Stimulated activated CD8-positive, alpha-beta memory T cell treated with anti-CD3 and anti-CD28 coated beads, Interleukin-15, amount 100 ng/mL, for 24 hours (primary cell): ENCODE measurements at places on chromosomes 4 and X.

DNA sequence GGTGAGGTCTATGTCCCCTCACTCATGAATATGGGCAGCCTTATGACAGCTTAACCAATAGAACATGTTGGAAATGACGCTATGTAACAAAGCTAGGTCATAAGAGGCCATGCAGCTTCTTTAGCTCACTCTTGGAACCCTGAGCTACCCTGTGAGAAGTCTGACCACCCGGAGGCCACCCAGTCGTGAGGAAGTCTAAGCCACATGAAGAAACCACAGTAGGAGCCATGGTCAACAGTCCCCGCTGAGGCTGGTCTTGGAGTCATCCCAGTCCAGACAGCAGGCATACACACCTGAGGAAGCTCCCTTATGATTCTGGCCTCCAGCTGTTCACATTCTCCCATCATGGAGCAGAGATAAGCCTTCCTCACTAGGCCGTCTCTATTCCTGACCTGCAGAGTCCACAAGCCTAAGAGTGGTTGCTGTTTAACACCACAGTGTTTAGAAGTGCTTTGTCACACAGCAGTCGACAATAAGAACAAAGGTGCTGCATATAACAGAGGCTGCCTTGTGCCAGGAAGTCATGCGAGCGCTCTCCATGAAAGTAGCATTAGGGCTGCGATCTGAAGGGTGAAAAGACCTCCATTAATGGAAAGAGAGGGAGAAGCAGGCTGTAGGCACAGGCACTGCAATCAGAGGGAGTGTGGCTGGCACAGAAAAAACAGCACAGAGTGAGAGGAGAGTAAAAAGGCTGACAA, 38.2 kb downstream of the TSPAN5 start:
- no peak for DNase-seq

- no peak for DNase-seq
Measured at GRCh38 chr4:182427554-182427953, 184.4 kb downstream of the TENM3 start.

- DNase-seq: no peak
Measured at GRCh38 chrX:40172401-40173142, 74.8 kb upstream of the BCOR start.

DNA sequence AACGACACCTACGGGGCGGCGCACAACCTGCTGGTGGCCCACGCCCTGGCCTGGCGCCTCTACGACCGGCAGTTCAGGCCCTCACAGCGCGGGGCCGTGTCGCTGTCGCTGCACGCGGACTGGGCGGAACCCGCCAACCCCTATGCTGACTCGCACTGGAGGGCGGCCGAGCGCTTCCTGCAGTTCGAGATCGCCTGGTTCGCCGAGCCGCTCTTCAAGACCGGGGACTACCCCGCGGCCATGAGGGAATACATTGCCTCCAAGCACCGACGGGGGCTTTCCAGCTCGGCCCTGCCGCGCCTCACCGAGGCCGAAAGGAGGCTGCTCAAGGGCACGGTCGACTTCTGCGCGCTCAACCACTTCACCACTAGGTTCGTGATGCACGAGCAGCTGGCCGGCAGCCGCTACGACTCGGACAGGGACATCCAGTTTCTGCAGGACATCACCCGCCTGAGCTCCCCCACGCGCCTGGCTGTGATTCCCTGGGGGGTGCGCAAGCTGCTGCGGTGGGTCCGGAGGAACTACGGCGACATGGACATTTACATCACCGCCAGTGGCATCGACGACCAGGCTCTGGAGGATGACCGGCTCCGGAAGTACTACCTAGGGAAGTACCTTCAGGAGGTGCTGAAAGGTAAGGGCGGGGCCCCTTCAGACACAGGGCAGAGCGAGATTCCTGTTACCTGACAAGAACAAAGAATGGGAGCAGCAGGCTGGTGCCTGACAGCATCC, 11.7 kb downstream of the RPL9 start:
- no peak for DNase-seq

- DNase-seq: no peak
Measured at GRCh38 chrX:129961180-129962083, 21.0 kb upstream of the BCORL1 start.

- DNase-seq: no peak
Measured at GRCh38 chr4:28879178-28879577, 1841.0 kb upstream of the PCDH7 start.

DNA sequence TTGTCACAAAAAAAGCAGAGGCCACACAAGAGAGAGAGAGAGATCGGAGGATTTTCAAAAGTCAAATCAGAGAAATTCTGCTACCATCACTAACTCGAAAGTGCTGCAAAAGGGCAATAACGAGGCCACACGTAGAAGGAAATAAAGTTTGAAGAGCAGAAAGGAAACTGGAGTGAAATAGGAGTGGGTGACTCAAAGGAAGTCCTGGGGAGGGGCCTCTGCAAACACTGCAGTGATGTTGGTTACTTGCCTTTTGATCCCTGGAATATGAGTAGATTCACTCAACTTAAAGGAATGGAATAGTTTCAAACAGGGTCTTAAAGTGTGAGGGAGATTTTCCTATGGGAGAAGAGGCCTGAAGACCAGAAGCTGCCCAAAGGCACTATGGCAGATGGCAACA, 663.4 kb upstream of the LCORL start:
- no peak for DNase-seq

DNA sequence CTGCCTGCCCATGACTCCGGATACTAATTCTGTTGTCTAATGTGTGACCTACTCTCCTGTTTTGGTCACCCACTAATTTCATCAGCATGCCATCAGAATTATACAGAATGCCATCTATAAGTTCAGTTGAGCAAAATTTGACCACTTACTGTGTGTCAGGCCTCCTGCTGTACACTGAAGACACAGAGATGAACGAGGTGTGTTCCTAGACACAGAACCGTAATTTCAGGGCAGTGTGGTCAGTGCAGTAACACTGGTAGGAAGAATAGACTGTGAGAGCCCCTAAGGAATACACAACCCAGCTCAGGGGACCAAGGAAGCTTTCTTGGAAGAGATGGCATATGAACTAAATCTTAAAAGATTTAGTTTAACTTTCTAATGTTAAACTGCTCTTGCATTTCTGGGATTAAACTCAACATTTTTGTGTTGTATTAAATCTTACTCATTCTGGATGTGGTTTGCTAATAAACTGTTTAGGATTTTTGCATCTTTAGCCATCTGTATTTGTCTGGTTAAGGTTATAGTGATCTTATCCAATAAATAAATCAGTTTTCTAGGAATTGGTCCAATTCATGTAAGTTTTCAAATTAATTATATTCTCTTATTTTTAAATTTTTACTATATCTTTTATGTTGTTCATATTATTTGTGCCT, 34.3 kb downstream of the KANTR start:
- no peak for DNase-seq

DNA sequence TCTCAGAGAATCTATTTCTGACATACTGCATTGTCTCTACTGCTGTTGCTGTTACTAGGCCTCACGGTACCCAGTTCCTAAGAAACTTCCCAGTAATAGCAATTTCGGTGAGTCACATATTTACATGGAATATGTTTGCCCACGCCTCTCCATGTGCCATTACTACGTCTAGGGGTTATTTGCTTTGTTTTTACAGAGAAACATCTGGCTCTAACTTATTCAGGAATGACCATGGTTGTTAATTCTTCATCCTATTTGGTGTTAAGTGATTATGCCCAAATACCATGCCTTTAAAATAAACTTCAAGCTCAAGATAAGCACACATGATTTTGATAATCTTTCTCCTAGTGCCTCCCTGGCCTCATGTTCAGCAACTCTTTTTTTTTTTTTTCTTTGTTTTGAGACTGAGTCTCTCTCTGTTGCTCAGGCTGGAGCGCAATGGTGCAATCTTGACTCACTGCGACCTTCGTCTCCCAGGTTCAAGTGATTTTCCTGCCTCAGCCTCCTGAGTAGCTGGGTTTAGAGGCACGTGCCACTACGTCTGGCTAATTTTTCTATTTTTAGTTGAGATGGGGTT, 101.0 kb upstream of the HS3ST1 start:
- no peak for DNase-seq

DNA sequence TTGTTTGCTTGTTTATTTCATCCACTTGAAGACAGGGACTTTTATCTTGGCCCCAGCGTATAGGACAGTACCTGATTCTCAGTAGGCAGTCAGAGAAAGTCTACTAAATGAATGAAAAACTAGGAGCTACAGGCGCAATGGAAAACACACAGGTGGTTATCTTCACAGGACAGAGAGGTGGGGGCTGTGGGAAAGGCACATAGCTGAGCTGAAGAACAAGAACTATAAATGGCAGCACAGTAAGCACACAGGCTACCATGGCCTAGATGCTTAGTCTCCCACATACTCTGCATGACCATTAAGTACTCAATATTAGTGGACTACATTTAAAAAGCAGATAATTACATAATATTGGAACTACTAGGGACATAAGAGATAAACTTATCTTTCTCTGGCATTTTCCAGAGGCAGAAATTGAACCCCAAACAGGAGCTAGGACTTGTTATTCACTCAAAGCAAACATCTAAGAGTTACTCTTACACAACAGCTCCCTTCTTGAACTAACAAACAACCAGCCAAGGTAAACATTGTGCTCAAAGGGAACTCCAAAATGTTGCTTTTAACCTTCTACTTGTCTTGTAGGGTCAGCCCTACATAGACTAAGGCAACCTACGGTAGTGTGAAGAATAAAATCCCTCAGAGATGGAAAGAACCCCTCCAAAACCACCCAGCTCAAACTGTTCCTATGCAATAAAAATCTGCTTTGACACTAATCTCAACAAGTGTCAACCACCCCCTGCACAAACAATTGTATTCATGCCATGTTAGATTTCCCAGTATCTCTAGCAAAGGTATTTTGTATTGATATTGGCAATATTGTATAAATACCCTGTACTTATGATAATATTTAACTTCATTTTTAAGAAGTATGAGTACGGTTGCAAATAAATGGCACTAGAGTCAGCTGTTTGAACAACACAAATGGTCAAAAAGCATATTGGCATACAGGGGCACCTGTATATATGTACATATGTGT, 593.6 kb downstream of the KLHL13 start:
- DNase-seq: no peak

DNA sequence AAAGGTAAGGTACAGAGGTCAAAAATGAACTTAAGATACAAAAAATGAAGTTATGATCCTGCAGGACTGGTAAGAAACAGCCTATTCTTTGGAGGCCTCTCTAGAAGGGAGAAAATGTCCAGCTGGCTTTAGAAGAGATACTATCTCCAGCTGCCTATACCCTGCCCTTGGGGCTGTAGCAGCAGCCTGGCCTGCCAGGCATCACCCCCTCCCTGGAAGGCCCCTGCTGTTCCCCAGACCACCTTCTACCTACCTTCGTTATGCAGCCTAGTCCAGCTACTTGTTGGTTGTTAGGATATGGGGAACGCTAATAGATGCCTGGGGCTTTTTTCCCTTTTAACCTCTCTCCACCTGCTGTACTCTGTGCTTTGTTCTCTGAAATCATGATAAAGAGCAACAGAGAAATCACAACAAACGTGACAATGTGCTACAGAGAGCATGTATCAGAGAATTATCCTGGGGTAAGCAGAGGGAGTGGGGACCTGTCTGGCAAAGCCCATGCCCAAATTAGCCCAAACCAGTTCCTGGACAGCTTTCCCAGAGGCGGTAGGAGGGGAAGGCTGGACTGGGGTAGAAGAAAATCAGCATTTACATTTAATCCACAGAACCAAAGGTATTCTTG, 34.5 kb downstream of the FRMD7 start:
- no peak for DNase-seq

- DNase-seq: no peak
Measured at GRCh38 chr4:149029056-149029651, 586.9 kb upstream of the NR3C2 start.

DNA sequence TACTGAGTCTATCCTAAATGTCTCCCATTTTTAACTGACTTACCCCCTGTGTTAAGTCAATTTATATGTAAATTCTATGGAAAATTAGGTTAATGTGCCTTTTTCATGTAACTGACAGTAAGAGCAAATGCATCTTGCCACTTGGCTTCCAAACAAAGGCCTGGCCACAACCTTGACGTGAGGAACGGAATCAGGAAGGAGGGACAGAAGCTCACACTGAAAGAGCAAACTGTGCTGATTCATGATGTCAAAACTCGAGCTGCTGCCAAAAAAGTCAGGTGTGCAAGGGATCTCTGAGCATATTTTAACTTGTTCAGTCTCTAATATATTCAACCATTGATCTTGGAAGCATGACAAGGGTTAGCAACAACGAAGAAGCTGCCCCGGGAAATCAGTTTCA, 35.8 kb downstream of the GPM6A start:
- no peak for DNase-seq

DNA sequence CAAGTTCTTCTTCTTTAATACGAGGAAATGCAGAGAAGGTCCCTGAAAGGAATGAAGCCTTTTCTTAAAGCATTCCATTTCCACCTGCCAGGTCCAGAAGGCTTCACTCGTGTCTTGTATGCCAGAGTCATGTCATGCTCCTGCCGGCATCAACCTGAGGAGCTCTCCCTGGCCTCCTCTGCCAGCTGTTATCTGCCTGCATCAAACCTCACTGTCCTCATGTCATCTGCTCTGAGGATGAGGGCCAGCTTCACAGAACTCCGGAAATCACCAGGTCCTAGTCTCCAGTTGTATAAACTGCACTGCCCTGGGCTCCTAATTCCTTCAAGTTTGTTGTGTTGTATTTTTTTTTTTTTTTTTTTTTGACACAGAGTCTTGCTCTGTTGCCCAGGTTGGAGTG, 20.0 kb upstream of the S100G start:
- DNase-seq: no peak

- DNase-seq: no peak
Measured at GRCh38 chr4:168722391-168722790, 225.5 kb downstream of the PALLD start.

- DNase-seq: no peak
Measured at GRCh38 chrX:121755541-121755940, 708.1 kb downstream of the GLUD2 start.

DNA sequence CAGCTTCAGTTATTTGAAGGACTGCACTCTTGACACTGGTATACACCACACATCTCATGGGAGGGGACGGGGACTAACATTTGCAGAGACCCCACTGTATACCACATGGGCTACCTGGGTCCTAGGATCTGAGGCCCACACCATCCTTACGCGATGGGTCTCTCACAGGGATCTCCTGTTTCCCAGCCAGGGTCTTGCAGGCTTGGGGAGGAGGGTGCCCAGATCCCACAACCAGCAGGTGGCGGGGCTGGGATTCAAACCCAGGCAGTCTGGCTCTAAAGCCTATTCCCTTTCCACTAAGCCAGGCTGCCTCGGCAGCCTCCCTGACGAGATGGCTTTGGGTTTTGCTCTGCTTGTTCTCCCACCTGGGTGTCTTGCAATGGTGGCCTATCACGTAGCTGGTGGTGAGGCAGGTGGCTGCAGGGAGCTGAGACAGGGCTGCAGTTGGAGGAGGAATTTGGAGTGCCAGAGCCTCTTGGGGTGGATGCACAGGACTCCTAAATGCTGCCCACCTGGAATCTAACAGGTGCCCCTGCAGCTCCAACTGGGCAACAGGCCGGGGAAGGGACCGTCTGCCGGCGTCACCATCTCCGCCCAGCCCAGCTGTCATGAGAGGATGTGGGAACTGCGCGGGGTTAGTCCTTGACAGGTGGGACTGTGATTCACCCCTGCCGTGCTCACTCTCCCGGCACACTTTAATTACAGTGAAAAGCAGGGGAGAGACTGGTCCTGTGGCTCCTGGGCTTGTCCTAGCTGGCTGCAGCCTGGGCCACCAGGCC, 110.7 kb downstream of the PSAPL1 start:
- no peak for DNase-seq

GRCh38 chr4:151484396-151485102, 75.6 kb downstream of the FHIP1A start:
- DNase-seq: no peak
